Stomach (tissue), 19 donors: ENCODE measurements at places on chromosomes 3 and 15.
A peak's percentile ranks its signal among the peaks of the same experiment; 100 is the strongest.

DNA sequence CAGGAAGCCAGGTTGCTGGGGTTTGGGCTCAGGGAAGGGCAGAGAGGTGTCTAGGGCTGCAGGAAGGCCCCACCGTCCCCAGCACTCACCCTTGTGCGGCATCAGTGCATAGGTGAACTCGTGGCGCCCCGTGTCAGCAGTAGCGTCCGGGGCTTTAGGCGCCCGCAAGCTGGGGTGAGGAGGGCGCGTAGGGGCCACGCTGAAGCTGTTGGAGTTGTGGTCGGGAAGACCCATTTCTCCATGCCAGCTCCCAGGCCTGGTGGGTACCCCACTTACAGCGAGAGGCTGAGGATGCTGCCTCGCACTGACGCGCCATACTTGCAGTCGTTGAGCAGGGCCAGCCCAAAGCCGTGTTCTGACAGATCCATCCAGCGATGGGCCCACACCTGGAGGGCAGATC lies 9.7 kb downstream of the NEIL1 start:
- DNase-seq, result no peak

DNA sequence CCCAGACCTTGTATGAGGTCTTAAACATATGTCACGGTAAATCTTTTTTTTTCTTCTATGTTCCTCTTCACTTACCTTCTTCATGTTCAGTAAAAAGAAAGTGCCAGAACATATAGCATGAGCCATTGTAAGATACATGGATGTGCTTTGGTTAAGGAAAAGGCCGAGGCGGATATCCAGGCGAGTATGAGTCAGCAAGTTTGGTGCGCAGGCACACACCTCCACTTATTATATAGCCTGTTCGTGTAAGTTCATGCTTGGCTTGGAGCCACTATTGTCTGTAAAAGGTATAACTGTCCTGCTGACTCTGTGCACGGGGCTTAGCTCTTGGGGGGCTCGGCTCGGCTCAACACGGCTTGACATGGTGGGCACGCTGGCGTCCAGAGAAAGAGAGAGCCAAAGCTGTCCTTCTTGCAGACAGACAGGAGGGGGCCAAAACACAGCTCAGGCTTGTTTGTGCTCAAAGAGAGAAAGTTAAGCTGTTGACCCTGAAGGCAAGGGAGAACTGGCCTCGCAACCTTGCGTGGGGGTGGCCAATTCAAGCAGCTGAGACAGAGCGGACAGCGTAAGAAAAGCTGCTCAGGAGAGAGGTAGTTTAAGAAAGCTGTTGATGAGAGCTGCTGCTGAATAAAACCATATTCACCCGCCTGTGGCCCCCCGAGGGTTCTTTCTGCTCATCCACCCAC lies 251.2 kb downstream of the SLC9A9 start:
- DNase-seq, result no peak

- DNase-seq, result peak; percentile 38
These were observed 25.8 kb downstream of the CRABP1 start for GRCh38 chr15:78365917-78366316.

GRCh38 chr3:100761211-100761942 lies 52.1 kb downstream of the TFG start:
- no peak for DNase-seq

DNA sequence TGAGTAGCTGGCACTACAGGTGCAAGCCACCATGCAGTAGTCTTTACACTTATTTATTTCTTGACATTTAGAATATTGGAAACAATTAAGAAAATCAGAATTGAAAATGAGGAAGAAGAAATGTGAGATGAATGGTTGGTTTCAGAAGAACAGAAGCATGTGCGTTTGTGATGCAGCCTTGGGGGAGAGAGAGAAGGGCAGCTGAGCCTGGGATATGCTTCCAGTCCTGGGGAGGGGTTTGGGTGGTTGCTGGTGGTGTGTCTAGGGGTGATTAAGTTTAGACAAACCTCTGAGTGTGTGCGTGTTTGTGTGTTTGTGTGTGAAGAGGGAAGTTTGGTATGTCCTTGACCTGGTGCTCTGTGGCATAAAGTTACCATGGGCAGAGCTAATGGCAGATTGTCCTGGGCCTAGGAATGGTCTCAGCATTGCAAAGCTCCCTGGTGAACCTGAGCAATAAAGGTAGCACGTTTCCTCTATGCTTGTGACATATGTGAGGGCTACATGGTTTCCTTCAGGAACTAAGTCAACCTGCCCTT lies 35.6 kb downstream of the CTSH start:
- no peak for DNase-seq

GRCh38 chr3:101861789-101862415 lies 12.6 kb downstream of the NFKBIZ start:
- DNase-seq, result no peak

GRCh38 chr3:59555593-59556315 lies 505.9 kb upstream of the CFAP20DC start:
- no peak for DNase-seq

GRCh38 chr3:36928220-36928619 lies 16.6 kb downstream of the TRANK1 start:
- DNase-seq, result no peak

GRCh38 chr3:72189339-72189738 lies 404.4 kb upstream of the PROK2 start:
- no peak for DNase-seq

DNA sequence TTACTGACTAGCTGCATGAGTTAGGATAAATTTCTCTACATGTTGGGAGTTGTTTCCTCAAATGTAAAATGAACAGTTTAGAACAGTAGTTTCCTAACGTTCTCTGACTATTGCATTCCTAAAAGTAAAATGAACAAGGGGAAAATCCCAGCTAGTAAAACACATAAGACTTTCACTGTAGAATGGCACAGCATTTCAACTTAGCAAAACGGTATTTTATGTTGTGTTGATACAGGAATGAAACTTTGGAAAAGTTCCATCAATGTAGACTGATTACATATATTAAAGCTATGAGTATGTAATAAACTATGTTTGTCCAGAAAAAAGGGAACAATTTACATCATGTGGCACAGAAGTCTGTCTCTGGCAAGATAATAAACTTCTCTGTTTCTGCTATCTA lies 297.4 kb upstream of the EPHA3 start:
- DNase-seq, result no peak

DNA sequence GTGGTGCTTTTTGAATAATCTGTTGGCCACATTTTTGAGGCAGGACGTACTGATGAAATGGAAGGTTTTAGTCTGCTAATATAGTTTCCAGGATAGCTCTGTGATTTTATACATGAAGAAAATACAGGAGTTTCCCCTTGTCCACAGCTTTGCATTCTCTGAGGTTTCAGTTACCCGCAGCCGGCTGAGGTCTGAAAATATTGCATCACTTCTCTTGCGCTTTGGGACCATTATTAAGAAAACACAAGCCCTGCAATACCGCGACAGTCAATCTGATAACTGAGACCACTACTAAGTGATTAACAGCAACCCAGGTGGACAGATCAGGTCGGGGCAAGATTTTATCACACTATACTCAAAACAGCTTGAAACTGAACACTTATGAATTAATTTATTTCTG lies 33.0 kb downstream of the BLM start:
- no peak for DNase-seq

DNA sequence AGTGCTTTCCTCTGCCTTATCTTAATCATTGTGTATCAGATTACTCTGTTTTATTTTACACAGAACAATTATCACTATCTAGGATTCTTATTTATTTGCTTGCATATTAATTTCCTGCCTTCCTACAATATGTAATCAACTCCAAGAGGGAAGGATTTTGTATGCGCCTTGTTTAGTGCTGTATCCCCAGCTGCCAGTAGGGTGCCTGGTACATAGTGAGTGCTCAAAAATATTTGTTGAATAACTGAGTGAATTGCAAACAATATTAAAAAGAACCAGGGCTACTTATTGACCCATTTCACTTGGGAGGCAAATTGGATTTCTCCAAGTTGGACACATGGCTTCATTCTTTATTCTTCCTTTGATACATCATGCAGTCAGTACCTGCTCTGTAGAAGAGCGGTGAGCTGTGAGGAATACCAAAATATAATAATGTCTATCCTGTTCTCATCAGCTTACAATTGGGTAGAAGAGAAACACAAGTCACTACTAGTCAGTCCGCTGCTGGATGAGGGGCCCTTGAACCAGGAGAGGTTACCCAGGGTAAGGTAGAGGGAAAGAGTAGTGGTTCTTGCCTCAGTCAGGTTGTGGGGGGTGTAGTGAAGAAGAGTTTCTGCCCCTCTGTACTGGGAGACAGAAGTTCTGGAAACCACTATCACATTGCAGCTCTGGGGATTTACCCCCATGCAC lies 233.9 kb upstream of the ZBTB20 start:
- DNase-seq, result no peak

DNA sequence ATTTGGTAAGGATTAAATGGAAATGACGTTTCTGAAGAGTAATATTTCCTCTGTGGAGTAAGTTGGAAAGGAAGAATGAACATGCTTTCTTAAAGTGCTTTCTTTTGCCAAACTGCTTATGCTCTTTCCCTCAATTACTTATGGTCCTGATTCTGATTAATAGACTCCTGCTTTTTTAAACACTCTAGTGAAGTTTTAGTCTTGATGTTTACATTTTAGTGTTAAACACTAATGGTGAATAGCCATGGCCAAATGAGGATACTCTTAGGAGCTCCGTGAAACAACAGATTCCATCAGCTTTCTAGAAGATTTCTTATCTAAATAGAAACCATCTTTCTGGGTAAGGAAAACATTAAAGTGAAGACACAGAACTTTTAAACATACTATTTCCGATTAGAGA lies 117.6 kb downstream of the P3H2 start:
- DNase-seq, result peak; percentile 40

- DNase-seq, result no peak
These were observed 55.8 kb upstream of the NR2F2 start for GRCh38 chr15:96274698-96275097.

DNA sequence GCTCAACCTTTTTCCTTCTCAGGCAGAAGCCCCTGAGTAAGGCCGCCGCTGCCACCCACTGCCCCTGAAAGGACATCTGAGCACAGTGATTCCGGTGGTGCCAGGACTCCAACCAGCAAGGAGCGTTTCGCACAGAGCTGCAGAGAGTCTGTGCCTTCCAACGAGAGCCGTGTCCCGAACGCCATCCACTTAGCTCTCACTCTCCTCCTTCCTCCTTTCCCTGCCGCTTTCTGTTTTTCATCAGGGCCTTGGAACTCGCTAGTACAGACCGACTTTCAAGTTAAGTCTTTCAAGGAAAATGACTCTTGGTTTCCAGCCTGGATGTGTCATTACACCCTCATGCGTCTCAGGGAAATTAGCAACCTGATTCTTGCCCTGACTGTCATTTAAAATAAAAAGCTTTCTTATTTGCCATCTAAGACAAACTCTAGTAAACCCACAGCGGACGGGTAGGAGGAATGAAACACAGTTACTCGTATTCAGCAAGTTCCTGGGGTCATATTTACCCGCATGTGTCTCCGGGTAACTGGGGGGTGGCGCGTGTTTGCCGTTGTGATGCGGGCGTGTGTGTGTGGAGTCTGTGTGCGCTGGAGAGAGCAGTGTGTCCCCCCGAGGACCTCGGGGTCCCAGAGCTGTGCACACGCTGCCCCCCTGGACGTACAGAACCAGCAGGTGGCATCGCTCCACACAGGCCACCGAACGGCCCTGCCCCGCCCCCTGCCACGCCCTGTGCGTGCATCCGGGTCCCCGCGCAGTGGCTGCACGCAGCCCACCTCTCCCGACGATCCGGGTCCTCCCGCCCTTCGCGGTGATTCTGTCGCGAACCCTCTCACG lies 30.4 kb upstream of the ALDH1A3 start:
- peak; percentile 87 for DNase-seq

GRCh38 chr3:127792541-127793292 lies 29.6 kb downstream of the MGLL start:
- DNase-seq, result peak; percentile 50

- no peak for DNase-seq
These were observed 40.8 kb downstream of the CA12 start for GRCh38 chr15:63340878-63341277.

GRCh38 chr15:55829826-55830225 lies 86.9 kb upstream of the PRTG start:
- DNase-seq, result no peak

GRCh38 chr15:101532865-101533264 lies 43.4 kb upstream of the PCSK6 start:
- DNase-seq, result no peak

DNA sequence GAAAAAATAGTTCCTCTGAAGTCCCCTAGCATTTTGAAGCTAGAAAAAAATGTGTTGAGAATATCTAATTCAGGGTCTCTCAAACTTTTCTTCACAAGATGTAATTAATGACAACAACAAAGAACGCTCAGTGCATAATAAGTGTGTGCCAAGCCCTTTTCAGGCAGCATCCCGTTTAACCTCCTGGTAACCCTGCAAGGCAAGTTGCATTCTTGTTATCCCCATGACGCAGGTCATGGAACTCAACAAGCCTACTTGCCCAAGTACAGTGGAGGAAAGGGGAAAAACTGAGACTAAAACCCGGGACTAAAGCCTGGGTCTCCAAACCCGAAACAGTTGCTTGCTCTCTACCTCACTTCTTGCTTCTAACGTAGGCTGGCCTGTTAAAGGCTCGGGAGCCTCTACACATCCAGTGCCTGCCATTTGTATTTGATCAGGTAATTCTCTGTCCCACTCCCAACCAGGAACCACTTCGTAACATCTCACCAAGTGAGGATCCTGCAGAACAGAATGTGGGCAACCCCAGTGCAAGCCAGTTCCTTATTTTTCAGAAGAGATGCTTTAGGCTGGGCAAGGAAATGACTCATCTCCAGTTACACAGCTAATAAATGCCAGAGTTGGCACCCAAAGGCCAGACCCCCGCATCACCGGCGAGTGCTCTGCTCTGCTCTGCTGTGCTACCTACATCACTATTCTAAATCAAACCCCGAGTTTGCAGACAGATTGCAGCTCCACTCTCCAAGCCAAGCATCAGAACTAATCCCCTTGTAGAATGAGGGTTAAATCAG lies 28.3 kb downstream of the LMCD1 start:
- DNase-seq, result no peak

DNA sequence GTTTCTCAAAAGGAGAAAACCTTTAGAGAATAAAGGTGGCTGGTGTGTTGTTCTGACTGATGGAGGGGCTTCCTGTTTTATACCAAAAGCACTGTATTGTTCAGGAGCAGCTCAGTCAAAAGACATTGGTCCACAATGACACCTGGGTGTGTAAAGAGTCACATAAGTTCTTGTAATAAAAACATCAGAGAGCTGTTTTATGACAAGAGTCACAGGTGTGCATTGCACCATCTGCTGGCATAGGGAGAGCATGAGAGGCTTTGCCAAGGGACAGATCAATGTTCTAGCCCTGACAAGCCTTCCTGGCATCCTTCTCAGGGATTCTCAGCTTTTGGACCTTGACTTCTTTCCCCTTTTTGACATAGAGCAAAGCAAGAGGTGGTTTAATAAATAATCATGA lies 20.4 kb downstream of the ARPP21 start:
- no peak for DNase-seq

GRCh38 chr15:89139613-89140499 lies 51.6 kb downstream of the ABHD2 start:
- DNase-seq, result peak; percentile 65
